ENCODE measurements at places on chromosomes 2 and 18.

DNA sequence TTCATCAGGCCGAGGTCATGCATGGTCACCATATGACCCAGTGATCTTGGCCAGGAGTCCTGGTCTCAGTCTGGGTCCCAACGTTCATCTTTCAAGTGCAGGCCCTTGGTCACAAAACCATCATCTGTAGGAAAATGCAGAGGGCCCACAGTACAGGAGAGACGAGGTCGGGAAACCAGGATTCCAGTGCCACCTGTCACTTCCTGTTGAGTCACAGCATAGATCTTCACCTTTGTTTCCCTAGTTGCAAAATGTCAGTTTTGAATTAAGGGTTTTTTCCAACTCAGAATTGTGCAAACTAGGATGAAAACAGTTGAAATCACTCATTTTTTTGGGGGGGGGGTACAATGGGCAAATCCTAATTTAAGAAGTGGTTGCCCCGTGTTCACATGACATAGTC is 162.2 kb downstream of the INSIG2 start:
- no peak for DNase-seq

DNA sequence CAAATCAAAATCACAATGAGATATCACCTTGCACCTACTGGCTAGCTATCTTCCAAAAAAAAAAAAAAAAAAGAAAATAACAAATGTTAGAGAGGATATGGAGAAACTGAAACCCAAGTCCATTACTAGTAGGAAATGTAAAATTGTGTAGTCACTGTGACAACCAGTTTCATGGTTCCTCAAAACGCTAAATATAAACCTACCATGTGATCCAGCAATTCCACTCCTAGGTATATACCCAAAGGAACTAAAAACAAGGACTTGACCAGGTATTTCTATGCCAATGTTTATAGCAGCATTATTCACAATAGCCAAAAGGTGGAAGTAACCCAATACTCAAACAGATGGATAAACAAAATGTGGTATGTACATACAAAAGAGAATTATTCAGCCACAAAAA is 11.7 kb upstream of the SCRN3 start:
- no peak for DNase-seq

DNA sequence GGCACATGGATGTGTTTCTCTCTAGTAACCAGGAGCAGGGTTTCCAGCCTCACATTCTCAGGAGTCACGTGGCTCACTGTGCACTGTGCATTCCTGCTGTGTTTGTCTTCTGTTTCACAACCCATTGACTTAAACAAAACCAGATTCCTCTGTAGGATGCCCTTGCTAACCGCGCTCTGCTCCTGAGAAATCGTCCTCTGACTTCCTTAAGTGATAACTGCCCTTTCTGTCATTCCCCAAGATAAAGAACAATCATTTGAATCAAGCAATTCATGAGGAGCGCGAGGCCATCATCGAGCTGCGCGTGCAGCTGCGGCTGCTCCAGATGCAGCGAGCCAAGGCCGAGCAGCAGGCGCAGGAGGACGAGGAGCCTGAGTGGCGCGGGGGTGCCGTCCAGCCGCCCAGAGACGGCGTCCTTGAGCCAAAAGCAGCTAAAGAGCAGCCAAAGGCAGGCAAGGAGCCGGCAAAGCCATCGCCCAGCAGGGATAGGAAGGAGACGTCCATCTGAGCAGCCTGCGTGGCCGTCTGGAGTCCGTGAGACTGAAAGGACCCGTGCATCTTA is 60.2 kb downstream of the RALBP1 start:
- DNase-seq, result no peak

DNA sequence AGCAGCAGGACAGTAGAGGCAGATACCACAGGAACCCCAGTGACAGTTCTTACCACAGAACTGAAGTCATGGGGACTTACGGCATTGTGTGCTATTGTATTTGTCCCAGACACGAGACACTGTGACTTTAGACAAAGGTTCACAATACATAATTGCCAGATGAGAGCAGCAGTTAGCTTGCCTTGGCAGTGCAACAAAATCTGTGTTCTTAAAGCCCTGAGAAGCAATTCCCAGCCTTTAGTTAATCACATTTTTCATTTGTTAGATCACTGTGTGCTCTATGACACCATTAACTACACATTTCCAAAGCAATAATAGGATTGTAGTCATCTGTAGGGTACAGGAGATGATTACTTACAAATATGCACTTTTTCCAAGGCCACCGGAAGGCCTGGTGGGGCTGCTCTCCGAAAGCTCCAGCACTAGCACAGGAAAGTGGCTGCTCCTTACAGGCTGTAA is 97.5 kb upstream of the LDLRAD4 start:
- no peak for DNase-seq

DNA sequence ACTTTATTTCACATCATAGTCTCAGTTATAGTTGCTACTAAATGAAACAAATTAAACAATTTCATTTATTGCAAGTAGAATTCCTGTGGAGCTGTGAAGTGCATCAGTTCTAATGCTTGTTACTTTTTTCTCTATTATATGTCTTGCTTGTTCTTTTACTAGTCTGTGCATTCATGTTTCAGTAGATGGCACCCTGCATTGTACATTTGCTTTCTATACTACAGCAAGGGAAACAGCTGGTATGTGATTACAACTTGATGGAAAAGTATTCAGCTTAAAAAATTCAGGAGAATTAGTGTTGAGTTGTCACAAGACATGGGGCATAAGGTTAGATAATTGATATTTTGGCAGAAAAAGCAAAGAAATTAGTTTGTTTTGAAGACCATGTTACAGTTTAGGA is 72.3 kb downstream of the TANK start:
- no peak for DNase-seq

All from activated CD8-positive, alpha-beta memory T cell treated with anti-CD3 and anti-CD28 coated beads, Interleukin-2, amount 50 U/mL, for 4 hours (primary cell).